Stimulated activated CD4-positive, alpha-beta T cell treated with anti-CD3 and anti-CD28 coated beads, Interleukin-4, amount 100 ng/mL, for 24 hours (primary cell): ENCODE measurements at places on chromosomes 5 and 9.
A peak's percentile ranks its signal among the peaks of the same experiment; 100 is the strongest.

DNA sequence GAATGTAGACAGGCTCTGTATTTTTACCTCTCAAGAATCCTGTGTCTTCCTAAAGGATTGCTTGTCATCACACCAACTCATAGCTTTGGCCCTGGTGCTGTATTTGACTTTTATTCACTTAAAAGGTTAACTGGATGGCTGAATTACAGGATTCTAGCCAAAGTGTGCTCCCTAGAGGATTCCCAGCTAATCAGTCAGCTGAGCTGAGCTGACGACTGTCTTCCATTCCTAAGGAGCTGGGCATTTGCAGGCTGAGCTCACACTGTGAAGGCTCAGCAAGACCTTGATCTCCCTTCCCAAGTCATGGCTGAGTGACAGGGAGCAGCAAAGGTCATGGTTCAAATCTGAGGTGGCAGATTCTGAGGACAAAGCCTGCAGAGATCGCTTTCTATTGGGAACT is 59.0 kb upstream of the PALM2AKAP2 start:
- no peak for DNase-seq

- DNase-seq, result no peak
Observed at GRCh38 chr5:54165687-54166086, 144.7 kb downstream of the ARL15 start.

GRCh38 chr5:38329132-38329715 is 70.9 kb downstream of the EGFLAM start:
- DNase-seq, result no peak

GRCh38 chr5:27814286-27814685 is 775.9 kb upstream of the CDH9 start:
- no peak for DNase-seq

GRCh38 chr5:95631991-95632675 is 12.2 kb downstream of the GPR150 start:
- DNase-seq, result peak; percentile 83

GRCh38 chr5:159206818-159207217 is 2.5 kb downstream of the RNF145 start:
- DNase-seq, result no peak

GRCh38 chr9:1320607-1321195 is 270.5 kb downstream of the DMRT2 start:
- DNase-seq, result no peak

- DNase-seq, result no peak
Observed at GRCh38 chr5:178212241-178213002, 8.1 kb downstream of the HNRNPAB start.

DNA sequence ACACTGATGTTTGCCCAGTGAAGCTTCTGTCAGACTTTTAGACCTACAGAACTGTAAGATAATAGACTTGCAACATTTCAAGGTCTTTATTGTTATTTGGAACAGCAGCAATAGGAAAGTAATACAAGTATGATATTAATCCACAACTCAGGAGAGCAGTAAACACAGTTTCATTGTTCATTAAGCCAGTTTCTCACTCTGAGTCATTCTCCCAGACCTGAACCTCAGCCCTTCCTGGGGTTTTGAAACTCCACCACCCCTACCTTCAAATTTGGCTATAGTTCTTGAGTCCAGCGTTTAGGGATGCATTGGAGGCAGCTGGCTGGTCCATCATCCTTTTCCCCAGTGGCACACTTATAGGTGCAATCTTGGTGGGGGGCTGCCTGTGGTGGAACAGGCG is 203.2 kb downstream of the RAB3C start:
- DNase-seq, result no peak

DNA sequence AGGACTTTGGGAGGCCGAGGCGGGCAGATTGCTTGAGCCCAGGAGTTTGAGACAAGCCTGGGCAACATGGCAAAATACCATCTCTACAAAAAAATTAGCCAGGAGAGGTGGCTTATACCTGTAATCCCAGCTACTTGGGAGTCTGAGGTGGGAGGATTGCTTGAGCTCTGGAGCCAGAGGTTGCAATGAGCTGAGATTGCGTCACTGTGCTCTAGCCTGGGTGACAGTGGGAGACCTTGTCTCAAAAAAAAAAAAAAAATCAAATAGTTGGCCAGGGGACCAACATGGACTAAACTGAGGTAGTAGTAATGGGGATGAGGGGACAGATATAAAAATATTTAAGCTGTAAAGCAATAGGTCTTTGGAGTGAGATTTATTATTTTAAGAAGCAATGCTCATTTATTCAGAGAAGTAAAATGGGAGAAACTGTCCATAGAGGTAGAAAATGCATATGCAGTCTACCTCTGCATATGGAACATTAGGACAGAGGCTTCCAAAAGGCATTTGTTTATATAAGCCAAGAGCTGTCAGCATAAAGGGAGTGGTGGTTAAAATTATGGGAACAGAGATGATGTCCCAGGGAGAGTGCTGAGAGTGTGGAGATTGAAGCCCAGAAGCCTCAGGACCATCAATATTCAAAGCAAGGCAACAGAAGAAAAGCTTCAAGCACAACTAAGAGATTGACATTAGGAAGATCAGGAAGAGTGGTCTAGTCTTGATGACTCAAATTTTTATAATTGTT is 98.1 kb downstream of the UBE2R2 start:
- no peak for DNase-seq

- DNase-seq, result no peak
Observed at GRCh38 chr9:20701060-20701459, 17.0 kb downstream of the FOCAD start.

- no peak for DNase-seq
Observed at GRCh38 chr9:72043576-72043975, 16.8 kb downstream of the C9orf57 start.

GRCh38 chr5:33850100-33850594 is 41.6 kb downstream of the ADAMTS12 start:
- DNase-seq, result peak; percentile 29

DNA sequence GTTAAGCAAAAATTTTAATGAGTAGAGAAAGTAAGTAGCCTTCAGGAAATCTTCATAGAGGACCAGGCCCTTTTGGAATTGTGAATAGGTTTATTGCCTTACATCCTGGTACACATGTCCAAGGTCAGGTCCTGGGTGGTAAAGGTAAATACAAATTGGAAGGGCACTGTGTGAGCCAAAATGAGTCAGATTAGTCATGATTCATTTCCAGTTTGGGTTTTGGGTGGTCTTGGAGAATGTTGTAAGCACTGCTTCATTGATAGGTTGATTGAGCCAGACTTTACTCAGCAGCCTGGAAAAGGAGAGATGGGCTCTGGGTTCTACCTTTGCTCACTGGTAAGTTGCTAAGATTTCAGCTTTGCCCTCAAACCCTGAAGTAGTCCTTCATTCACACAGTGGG is 82.5 kb upstream of the ZNF169 start:
- no peak for DNase-seq

DNA sequence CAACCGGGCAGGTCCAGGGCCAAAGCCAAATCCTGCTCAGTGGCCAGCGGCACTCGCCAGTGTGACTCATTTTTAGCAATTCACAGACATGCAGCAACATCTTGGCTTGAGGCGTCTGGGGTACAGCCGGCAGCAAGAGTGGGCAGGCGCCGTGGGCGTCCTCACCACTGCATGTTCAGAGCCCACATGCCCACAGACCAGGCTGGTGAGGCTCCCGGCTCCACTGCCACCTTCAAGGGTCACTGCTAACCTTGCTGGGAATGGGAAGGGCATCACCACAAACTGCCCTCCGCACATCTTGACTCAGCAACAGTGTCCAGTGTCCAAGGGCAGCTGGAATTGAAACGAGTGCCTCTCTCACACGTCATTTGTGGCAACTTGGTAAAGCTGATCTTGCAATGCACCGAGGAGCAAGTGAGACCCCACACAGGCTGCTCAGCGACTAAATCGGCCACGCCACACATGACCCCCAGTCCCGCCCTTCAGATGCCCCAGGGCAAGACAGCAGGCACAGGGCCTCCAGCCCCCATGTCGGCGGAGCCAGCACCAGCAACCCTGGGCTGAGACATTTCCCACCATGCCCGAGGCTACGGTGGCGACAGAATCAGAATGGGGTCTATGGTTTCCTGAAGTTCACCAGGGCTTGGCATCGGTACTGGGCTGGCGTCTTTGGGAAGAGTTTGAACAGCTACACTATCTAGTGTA is 140.3 kb downstream of the ROR2 start:
- DNase-seq, result no peak

DNA sequence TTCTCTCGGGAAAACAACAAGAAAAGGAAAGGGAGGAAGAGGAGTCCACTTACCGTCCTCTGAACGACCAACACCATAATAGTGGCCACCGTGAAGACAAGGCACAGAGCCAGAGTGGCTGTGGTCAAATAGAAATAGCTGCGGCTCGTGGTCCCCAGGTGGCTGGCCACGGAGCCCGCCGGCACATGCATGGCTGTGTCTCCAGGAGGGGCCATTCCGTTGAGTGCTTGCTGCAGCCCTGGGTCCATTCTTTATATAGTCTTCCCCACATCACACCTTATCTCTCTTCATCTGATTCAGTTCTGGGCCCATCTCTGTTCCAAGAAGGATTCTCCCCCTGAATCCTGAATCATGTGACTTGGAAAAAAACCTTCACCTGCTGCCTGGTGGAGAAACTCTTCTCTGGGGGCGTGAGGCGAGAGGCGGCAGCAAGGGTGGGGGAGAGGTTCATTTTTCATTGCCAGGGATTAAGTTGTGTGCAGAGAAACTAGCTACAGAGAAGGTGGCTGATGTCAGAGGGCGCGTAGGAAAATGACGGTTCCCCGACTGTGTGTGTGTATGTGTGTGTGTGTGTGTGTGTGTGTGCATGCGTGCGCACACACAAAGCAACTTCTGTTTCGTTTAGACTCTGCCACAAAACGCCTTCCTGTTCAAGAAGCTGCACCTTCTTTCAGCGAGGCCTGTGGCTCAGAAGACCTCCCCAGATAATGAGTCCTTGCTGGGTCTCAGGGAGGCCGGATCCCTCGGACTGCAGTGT is at the start of gene TNFSF8:
TNFSF8 (minus strand) TSS at position 536 of the 757 bp plus-strand sequence; CDS start at position 248, 288 bp downstream.
- peak; percentile 75 for DNase-seq

DNA sequence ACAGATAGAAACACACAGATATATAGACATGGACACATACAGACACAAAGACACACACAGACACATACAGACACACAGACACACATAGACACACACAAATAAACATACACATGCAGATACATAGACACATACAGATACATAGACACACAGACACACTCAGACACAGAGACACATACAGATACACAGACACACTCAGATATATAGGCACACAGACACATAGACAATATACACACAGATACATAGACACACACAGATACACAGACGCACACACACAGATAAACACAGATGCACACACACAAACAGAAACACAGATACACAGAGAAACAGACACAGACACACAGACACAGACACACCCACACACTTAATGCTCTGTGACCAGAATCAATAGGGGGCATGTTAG is 156.8 kb downstream of the IRX2 start:
- no peak for DNase-seq

- DNase-seq, result no peak
Observed at GRCh38 chr9:107492381-107492970, 2.9 kb upstream of the KLF4 start.

- DNase-seq, result no peak
Observed at GRCh38 chr5:62167561-62168057, 138.4 kb upstream of the KIF2A start.

GRCh38 chr9:104895572-104895971 is 32.4 kb downstream of the ABCA1 start:
- no peak for DNase-seq

DNA sequence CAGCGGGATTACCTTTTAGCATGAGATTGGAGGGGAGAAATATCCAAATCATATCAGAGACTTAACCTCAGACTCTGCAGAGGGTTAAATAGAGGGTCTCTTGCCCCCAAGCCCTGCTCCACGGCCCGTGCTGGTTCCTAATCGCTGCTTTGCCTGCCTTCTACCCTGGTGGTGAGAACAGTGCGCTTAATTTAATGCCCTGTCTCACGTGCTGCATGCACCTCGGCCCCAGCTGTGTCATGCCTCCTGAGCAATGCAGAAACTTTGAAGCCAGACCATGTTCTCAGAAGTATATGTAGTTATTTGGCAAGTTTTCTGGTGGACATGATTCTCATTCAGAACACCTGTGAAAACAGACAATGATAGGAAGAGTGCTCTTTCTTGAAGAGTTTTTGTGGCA is 1.4 kb downstream of the OTULIN start:
- peak; percentile 63 for DNase-seq

- DNase-seq, result no peak
Observed at GRCh38 chr9:4263591-4263990, 36.3 kb downstream of the GLIS3 start.

GRCh38 chr9:134818591-134818990 is 62.0 kb upstream of the FCN2 start:
- no peak for DNase-seq

- no peak for DNase-seq
Observed at GRCh38 chr9:32969270-32969669, 32.2 kb downstream of the APTX start.

- no peak for DNase-seq
Observed at GRCh38 chr5:14587150-14587549, 5.6 kb downstream of the OTULINL start.

- no peak for DNase-seq
Observed at GRCh38 chr5:56601641-56602071, 213.7 kb upstream of the MAP3K1 start.

DNA sequence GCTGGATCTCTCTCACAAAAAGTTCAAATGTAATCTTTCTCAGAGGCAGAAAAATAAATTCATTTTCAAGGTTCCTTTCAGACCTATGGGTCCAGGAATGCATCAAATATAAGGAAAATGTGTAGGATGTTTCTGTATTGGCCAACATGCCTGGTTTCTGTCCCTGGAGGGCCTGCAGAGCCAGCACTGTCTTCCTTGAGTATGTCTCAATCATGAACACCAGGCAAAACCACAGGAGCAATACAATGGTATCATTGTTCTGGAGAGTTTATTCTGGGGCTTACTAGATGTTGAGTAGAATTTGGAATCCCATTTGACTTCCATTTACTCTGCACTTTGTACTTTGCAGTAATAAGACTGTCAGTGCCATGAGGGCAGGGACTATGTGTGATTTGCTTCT is 23.5 kb downstream of the INSYN2B start:
- no peak for DNase-seq

DNA sequence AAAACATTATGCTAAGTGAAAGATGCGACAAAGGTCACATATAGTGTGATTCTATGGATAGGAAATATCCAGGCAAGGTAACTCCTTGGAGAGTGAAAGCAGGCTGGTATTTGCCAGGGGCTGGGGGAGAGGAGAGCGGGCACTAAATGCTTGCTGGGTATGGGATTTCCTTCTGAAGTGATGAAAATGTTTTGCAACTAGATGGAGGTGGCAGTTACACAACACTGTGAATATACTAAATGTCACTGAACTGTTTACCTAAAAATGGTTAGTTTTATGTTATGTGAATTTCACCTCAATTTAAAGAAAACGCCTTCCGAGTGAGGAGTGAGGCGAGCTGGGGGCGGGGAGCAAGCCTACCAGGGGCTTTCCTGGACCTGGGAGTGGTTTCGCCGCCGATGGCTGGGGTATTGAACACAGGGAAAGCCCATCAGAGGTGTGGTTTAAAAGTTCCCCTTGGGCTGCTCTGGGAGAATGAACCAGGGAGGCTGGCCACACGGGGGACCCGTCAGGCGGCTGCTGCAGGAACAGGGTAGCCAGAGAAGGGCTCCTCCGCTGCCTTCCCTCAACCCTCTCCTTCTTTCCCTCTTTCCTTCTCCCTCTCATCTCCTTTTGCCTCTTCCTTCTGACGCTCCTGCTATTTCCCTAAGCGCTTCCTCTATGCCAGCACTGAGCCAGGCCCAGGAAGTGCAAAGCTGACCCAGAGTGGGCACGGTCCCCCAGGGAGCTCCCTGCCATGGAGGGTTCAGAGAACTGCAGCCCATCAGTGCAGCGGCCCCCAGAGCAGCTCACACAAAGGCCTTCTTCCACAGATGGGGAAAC is 4.9 kb downstream of the AKNA start:
- DNase-seq, result peak; percentile 78

- DNase-seq, result no peak
Observed at GRCh38 chr9:121321016-121321503, 49.0 kb downstream of the STOM start.

GRCh38 chr9:20297646-20298084 is 324.6 kb downstream of the MLLT3 start:
- no peak for DNase-seq
